NCI-H2171 (cell line): ENCODE measurements at places on chromosomes 12 and 14.

- no peak for DNase-seq
Observed at GRCh38 chr12:42759622-42760273, 170.2 kb upstream of the PRICKLE1 start.

DNA sequence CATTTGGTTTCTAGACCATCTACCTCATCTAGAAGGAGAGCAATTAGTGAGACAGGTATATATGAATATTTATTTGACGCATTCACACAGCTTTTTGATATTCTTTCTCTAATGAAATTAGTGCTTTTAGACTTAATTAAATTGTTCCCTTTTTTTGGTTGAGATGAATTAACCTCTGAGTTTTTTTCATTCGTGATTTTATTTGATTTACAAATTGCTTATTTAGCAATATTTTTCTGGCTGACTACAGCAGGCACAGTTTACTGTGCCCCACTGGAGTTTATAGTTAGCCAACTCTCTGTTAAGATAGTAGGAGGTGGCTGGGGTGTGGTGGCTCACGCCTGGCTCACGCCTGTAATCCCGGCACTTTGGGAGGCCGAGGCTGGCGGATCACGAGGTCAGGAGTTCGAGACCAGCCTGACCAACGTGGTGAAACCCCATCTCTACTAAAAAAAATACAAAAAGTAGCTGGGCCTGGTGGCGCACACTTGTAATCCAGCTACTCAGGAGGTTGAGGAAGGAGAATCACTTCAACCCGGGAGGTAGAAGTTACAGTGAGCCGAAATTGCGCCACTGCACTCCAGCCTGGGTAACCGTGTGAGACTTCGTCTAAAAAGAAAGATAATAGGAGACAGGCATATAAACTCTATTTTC, 16.7 kb downstream of the MDM2 start:
- DNase-seq, result no peak

DNA sequence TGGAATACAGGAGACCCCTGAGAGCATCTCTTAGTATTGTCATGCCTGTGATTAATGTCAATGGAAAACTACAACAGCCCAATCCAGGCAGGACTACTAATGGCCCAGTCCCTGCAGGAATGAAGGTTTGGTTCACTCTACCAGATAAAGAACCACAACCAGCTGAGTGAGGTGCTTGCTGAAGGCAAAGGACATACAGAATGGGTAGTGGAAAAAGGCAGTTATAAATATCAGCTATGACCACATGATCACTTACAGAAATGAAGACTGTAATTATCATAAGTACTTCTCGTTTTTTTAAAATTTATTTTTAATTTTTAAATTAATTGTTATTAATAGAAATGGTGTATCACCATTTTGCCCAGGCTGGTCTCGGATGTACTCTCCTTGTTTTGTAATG, 17.2 kb upstream of the LPCAT3 start:
- DNase-seq, result no peak

DNA sequence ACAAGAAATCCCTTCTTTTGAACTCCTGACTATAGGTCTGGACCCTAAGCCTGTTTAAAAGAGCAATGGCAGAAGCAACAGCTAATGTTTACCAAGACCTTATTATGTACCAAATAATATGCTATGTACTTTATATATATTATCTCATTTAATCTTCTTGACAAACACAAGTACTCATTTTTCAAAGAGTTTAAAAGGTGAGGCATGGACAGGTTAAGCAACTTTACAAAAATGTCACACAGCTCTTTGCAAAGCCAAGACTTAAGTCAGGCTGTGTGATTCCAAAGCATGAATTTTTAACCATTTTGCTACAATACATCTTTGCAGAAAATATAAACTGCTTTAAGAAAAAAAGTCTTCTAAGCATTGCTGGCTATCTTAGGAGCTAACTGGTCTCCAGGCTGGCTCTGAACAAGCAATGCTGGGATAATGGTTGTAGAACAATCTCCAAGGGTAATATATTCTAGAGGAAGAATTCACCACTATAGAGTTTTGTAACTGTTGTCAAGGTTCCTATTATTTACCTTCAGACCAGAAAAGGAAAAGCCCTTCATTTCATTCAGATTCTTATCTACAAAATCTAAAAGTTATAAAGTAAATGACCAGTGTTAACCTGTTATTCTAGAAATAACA, 22.1 kb downstream of the SYNJ2BP start:
- no peak for DNase-seq

DNA sequence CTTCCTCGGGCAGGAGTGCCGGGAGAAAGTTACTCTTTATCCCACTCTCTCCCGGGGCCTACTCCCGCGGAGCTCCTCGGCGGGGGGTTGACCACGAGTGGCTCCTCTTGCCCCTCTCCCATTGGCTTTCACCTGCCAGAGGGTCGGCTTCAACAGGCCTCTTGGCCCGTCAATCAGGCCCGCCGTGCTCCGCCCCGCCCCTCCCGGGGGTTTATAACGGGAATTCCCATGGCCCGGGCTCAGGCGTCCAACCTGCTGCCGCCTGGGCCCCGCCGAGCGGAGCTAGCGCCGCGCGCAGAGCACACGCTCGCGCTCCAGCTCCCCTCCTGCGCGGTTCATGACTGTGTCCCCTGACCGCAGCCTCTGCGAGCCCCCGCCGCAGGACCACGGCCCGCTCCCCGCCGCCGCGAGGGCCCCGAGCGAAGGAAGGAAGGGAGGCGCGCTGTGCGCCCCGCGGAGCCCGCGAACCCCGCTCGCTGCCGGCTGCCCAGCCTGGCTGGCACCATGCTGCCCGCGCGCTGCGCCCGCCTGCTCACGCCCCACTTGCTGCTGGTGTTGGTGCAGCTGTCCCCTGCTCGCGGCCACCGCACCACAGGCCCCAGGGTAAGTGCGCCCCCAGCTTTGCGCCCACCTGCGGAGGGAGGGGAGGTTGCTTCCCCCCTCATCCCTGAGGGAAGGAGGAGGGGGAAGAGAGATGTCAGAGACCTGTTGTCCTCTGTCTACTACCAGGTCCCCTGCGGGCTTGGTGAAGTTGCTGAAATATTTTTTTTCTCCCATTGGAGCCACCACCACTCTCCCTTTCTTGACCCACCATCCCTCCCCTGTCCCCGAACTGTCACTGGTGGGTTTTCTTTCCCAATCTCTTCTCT, at the start of gene SMOC1:
SMOC1 (plus strand) TSS at position 242 of the 869 bp plus-strand sequence; CDS start at position 505, 263 bp downstream.
- peak; percentile 63 for DNase-seq

GRCh38 chr12:63496654-63497053, 171.6 kb downstream of the DPY19L2 start:
- DNase-seq, result no peak

GRCh38 chr12:42809226-42809625, 219.7 kb upstream of the PRICKLE1 start:
- DNase-seq, result no peak
